ENCODE measurements at places on chromosomes 1 and 21. TPM values are rescaled to one million over a fixed set of nuclear protein-coding genes. Genes with fewer than 3 reads are reported as not detected.

TGFBR3 gene
- 17.8 TPM for total RNA-seq

- no peak for DNase-seq
Observed at GRCh38 chr1:156251527-156251926, 3.7 kb upstream of the PAQR6 start.

GRCh38 chr1:52323731-52324130 is 42.3 kb downstream of the CC2D1B start:
- DNase-seq, result no peak

DNA sequence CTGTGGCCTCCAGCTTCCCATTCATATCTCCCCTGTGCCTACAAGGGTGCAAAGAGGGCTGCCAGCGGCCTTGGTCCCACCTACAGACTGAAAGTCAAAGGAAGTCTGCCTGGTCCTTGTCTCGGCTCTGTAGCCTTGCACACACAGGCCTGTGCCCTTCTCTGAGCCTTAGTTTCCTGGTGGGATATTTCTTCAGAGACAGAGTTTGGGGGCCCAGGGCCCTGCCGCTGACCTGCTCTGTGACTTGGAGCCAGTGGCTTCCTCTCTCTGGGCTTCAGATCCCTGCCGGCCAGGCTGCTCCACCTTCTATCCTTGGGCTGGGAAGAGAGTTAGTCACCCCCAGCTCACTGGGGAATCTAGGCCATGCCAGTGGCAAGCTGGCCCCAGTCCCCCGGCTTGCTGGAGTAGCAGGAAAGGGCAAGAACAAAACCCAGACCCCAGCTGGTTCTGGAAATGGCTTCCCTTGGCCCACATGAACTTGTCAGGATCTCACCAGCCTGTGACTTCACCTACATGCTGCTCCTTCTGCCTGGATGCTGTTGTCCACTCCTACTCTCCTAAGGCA is 1.0 kb upstream of the TMEM61 start:
- DNase-seq, result no peak

GRCh38 chr1:48767975-48768510 is 8.6 kb downstream of the BEND5 start:
- DNase-seq, result no peak

PEX14 gene
- total RNA-seq, result 8.1 TPM

PROX1 gene
- 32.8 TPM for total RNA-seq

Measured in pancreas (tissue), 10 donors.